ENCODE measurements at places on chromosomes 13 and 19.

- DNase-seq: no peak
These were observed 55.5 kb downstream of the MYH14 start for GRCh38 chr19:50258918-50259372.

DNA sequence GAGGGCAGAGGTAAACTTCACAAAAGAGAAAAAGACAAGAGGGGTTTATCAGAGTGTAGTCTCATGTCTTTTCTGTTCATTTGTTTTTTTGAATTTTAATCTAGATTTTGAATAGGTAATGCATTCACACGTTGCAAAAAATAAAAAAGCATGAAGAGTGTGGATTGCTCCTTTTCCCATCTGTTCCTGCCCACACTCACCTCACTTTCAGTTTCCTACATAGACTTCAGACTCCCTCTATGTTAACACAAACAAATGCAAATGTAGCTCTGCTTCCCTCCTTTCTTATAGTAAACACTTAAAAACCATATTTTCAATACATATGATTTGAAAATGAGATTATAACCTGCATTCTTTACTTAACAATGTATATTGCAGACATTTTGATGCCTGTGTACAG lies 20.3 kb downstream of the TNFSF13B start:
- DNase-seq: no peak

DNA sequence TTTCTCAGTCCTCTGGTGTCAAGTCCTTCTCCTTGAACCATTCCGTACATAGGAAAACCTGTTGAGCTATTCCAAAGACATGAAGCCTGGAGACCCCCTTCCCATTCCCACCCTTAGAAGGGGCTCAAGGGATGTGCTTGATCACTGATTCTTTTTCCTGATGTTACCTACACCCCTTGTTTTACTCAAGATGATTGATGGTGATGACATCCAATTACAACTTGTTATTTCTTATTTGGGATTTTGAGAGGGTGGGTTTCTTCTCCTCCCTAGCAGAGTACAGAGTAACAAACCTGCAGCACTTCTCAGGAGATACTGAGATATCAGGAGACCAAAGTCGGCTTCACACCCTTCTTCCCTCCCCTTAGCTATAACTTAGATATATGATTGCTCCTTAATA lies 6.7 kb upstream of the RPS19 start:
- no peak for DNase-seq

DNA sequence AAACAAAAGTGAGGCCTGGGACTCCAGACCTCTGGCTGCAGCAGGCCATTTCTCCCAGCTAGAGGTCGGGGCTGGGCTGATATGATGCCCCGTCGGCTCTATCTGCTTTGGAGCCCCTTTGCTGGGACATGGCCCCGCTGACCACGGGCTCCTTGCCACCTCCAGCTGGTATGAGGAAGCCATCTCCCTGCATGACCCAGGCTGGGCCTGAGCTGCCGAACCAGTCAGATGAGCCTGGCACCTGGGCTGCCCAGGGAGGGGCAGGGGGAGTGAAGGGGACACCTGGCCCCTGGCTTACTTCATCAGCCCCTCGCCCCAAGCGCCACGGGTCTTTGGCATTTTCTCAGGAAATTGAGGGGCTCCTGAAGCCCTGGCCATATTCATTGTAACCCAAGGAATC lies 7.8 kb downstream of the ZSWIM4 start:
- DNase-seq: no peak

GRCh38 chr13:29589234-29589633 lies 6.3 kb downstream of the SLC7A1 start:
- no peak for DNase-seq

- peak; percentile 53 for DNase-seq
These were observed 958 bp downstream of the JUND start for GRCh38 chr19:18280247-18281081.

DNA sequence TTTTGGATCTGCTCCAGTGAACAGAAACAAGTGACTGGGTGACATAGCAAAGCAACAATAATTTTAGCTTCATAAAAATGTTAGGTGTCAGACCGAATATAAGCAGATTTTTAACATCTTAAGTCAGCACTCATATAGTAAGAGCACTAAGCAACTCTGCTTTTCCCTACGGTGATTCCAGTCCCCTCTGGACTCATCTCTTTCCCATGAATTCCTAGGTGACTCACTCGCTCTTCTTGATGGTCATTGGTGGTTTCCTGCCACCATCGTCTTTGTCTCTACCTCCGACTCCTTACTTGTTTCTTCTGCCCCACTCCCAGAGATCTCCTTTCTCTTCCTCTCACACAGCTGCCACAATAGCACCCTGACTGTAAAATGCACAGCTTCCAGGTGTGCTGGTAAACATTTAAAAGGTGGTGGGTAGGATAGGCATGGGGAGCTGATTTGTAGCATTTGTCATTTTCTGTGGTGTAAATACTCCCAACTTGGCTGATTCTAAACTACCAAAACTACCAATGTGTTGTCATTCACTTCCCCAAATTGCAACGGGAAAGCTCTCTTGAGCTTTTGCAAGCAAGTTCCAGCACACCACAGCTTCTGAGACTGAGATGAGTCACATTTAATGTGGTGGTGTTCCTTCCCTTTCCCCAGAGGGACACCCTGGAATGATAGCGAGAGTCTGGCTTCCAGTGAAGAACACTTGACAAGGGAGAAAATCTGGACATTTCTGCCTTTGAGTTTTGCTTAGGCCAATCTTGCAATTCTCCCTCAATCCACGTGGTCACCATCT lies 42.8 kb upstream of the CLDN10 start:
- DNase-seq: no peak

- DNase-seq: no peak
These were observed 37.7 kb downstream of the RGCC start for GRCh38 chr13:41495044-41495443.

DNA sequence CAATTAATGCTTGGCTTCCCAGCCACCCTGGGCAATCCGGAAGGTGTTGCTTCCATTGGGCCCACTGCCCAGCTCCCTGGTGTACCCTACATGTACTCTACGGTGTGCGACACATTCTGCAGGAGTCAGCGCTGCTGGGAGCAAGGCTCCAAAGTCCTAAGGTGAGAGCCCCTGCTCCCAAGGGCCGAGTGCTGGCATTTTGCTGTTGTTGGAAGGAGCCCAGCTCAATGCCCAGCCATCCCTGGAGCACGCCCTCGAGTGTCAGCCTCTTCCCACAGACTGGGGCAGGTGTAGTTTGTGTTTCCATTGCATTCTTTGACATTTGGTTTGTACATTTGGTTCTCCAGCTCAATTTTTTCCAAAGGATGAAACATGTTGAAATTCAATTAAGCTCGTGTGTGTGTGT lies 64.6 kb downstream of the GGACT start:
- no peak for DNase-seq

DNA sequence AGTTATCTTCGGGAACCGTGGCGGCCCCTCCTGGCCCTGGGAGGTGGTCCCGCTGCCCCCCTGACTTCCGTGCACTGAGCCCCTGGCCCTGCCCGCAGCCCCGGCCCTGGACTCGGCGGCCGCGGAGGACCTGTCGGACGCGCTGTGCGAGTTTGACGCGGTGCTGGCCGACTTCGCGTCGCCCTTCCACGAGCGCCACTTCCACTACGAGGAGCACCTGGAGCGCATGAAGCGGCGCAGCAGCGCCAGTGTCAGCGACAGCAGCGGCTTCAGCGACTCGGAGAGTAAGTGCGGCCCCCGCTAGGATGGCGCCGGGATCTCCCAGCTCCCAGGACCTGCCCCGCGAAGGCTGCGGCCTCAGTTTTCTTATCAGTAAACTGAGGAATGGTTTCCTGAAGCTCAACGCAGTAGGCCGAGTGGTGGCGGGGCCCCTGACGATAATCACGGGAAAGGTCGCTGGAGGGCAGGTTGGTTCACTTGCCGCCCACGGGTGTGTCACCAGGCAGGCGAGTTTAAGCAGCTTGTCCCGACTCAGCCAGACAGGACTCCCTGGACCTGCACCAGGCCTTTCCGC lies 924 bp downstream of the RGCC start:
- DNase-seq: no peak

DNA sequence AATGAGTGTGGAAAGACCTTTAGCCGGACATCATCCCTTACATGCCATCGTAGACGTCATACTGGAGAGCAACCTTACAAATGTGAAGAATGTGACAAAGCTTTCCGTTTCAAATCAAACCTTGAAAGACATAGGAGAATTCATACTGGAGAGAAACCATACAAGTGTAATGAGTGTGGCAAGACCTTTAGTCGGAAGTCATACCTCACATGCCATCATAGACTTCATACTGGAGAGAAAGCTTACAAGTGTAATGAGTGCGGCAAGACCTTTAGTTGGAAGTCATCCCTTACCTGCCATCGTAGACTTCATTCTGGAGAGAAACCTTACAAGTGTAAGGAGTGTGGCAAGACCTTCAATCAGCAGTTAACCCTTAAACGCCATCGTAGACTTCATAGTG lies 11.7 kb upstream of the ZNF813 start:
- no peak for DNase-seq

GRCh38 chr19:3459965-3460582 lies 20.3 kb downstream of the SMIM24 start:
- no peak for DNase-seq

DNA sequence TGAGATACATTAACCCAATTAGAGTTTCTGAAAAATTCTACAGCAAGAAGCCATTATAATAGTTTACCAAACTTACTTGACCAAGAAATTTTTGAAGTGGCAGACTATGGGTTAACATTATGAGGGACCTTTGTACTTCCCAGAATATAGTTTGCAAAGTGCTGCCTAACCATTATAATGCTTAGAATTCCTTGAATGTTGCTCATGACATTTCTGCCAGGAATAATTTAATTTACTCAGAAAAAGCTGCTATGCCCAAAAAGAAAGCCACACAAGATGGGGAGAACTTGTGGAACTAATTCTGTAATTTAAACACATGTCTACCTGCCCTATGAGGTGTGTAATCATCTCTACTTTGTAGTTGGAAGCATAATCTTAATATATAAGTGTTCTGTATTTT lies 58.1 kb upstream of the MYCBP2 start:
- no peak for DNase-seq

DNA sequence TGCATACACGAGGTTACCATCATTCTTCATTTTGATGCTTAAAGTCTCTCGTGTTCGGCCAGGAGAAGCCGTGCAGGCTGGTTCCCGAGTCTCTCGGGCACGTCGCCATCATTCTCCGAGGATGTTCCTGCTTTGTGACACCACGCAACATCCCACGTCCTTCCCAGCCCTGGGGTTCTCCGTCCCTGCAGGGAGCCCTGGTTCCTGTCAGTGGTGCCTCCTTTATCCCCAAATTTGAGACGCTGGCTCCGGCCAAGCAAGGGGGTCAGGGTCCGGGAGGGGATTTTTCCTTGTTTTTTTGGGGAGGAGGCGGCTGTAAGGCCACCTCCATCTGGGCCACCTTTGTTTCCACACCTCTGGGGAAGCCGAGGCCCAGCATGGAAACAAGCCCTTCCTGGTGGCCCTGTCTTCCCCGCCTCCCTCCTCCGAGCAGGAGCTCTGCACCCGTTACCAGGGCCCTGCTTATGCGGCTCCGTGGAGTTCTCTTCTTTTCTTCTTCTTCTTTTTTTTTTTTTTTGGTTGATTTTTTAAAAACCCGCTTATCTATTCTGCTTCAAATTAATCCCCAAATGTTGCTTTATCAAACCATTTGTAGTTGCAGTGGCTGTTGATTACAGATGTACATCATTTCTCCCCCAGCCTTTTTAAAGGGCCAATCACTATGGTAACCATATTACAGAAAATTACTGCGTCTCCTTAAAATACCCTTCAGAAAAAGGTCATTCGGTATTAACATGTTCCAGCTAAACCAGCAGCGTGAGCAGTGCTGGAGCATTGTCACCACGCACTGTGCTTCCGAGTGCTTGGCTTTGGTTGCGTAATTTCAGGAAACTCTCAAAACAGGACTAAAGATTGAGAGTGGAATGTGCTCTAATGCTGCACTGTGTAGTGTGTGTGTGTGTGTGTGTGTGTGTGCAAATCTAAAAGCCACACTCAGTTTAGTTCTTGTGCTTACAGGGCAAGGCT lies 50.4 kb downstream of the TEX29 start:
- no peak for DNase-seq

DNA sequence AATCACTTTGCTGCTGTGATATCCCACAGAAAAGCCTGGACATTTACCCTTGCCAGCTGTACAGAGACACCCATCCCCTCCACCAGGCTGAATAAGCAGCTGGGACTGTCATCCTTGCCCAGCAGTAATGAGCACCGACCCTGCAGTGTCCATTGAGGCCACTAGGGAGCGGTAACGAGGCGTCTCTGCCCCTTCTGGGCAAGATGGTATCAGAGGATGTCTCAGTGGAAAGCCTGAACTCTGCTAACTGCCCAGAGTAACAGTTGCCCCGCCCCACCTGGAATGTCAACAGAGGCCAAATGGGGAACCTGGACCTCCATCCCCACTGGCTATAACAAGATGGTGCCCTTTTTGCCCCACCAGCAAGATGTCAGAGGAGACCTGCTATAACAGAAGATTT lies 22.8 kb upstream of the CEACAM20 start:
- DNase-seq: peak; percentile 39

GRCh38 chr19:21593008-21593481 lies 87.6 kb downstream of the ZNF429 start:
- no peak for DNase-seq

- DNase-seq: no peak
These were observed 25.8 kb downstream of the ABCC4 start for GRCh38 chr13:95275322-95276036.

DNA sequence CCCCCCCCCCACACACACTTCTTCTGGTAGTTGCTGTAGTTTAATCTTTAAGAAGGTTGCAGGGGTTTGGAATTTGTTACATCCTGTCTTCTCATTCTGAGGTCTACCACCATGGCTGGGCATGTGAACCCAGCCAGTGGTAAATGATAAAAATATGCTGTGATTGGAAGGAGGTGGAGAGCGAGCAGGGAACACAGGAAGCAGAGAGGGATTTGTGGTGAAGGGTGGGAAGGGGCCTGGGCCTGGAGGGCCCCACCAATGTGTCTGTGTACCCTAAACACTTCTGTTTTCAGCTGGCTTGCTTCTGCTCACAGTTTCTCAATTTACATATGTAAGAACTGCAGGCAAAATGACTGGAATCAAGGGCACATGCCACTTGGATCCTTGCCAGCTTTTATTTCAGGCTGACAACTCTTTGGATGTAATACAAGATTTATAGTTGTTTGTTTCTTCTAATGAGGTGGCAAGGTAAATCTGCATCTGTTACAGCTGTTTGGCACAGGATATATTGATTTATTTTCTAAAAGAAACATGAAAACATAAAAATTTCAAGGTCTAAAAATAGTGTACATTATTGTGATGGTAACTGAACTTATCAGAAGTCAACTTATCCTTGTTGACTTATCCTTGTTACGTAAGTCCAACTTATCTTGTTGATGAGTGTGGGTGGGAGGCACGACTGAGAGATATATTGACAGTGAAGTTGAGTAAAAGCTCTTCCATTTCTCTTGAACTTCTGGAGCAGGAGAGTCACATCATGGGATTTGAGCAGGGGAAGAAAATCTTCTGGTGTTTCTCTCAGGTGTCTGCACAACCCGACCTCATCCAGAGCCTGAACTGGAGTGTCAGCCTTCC lies 313.2 kb downstream of the SHISA2 start:
- DNase-seq: no peak

DNA sequence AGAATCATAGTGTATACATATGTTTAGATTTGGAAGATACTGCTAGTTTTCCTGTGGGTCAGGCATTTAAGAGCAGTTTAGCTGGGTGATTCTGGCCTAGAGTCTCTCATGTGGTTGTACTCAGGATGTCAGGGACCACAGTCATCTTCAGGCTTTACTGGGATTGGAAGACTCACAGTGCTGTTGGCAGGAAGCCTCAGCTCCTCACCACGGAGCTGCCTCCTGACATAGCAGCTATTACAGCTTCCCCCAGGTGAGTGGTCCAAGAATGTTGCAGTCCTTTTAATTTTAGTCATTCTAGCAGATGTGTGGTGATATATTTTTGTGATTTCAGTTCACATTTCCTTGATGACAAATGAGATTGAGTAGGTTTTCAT lies 16.9 kb upstream of the GPR18 start:
- DNase-seq: no peak

All from NCI-H446 (cell line).